Psoas muscle (tissue), 8 donors: ENCODE measurements at places on chromosomes 3 and 15. TPM values are rescaled to one million over a fixed set of nuclear protein-coding genes. Genes with fewer than 3 reads are reported as not detected.
A peak's percentile ranks its signal among the peaks of the same experiment; 100 is the strongest.

DNA sequence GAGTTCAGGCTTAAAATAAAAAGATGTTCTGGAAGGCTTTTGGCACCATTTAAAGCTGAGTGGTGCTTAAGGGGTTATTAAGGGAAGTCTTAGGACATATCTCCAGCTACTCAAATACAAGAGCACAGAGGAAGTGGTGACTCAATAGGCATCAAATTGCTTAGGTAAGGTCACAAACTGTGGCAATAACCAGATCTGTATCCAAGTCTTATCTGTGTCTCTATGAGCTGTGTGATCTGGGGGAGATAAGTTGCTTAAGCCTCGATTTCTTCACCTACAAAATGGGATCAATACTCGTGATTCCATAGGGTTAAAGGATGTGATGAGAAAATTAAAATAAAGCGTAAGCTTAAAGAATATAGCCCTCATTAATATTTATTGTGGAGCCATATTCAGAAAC, 7.6 kb downstream of the HDC start:
- DNase-seq: no peak

DNA sequence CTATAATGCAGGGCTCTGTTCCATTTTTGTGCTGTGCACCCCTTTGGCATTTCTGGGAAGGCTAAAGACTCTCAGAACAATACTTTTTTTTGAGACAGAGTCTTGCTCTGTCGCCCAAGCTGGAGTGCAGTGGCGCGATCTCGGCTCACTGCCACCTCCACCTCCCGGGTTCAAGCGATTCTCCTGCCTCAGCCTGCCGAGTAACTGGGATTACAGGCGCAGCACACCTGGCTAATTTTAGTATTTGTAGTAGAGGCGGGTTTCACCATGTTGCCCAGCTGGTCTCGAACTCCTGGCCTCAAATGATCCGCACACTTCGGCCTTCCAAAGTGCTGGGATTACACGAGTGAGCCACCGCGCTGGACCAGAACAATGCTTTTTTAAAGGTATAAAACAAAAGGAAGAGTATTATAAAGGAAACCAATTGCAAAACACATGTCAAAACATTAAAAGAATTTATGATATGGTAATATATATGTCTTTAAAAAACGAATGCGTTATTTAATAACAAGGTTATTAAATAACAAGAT, 999 bp downstream of the SQOR start:
- DNase-seq: no peak

DNA sequence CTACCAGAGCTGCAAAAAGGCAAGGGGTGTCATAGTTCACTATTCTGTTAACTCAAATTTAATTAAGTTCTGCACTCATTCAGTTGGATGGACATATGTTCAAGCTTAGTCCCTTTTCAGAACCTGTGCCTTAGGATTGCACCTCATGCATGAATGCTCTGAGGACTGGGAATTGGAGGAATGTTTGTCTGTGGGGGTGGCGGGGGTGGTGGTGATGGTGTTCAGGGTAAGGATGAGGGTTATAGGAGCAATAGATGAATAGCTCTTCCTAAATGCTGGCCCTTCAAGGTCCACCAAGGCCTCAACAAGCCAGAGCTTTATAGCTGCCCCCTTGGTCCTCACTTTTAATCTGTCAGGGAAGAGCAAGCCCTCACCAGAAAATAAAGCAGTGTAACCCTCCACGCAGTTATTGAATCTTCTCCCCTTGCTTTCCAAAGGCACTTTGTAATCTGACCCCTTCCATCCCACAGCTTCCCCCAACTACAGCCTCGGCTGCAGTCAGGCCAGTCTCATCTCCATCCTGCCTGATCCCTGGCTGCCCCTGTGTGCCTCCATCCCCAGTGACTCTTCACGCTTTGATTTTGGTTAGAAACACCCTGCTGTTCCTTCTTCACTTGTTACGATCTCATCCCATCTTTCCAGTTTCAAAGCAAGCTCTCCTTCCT, 221.6 kb upstream of the LMCD1 start:
- no peak for DNase-seq

DNA sequence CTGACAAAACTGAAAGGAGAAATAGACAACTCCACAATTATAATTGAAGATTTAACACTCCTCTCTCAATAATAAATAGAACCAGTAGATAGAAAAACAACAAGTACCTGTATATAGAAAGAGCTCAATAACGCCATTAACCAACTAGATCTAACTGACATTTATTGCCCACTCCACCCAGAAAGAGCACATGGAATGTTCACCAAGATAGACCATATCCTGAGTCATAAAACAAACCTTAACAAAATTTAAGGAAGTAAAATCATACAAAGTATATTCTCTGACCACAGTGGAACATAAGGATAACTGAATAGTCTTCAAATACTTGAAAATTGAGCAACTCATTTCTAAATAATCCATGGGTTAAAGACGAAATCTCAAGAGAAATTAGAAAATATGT, 25.1 kb downstream of the KBTBD12 start:
- DNase-seq: no peak

DPPA4 gene
- total RNA-seq: not detected

DNAH12 gene
- total RNA-seq: 0.34 TPM

GRCh38 chr3:16204751-16205150, 30.3 kb downstream of the GALNT15 start:
- DNase-seq: no peak

GRCh38 chr3:162390891-162391290, 894.3 kb downstream of the OTOL1 start:
- DNase-seq: no peak

ADAMTS7 gene
- 1.1 TPM for total RNA-seq

CTXN2 gene
- total RNA-seq: not detected

- DNase-seq: no peak
Measured at GRCh38 chr3:153277029-153277428, 115.0 kb downstream of the RAP2B start.

- no peak for DNase-seq
Measured at GRCh38 chr3:119642746-119643473, 17.5 kb downstream of the POPDC2 start.

DUOXA2 gene
- not detected for total RNA-seq

- DNase-seq: no peak
Measured at GRCh38 chr3:159899166-159899565, 89.5 kb upstream of the IL12A start.

- no peak for DNase-seq
Measured at GRCh38 chr15:67085237-67085817, 19.9 kb downstream of the SMAD3 start.

- no peak for DNase-seq
Measured at GRCh38 chr3:16816048-16816780, 68.5 kb upstream of the PLCL2 start.

DNA sequence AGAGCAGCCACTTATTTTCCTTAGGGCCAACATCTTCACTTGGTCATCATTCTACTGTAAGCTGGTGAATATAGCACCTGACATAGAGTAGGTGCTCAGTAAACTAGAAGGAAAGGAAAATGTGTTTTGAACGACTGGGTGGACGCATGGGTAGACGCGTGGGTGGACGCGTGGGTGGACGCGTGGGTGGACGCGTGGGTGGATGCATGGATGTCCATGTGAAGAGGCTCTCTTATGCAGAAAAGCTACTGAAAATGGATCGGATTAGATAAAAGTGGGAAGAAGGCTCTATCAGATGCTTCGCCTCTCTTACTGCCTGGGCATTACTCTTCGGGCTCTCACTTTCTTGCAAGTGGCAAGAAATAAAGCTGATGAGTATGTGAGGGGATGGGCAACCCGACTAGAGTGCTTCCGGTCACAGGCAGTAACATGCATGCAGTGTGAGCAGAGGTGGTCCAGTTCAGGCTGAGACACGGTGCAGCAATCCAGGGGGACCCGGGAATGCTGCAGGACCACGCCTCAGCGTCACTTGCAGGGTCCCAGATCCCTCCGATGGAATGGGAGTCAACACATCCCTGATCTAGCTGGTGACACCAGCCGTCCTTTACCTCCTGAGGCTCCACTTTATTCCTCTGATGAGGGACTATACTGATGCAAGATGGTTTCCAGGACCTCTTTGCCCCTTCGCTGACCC, 138.0 kb upstream of the MEF2A start:
- peak; percentile 26 for DNase-seq

- no peak for DNase-seq
Measured at GRCh38 chr15:99137111-99137546, 32.2 kb downstream of the SYNM start.

DOCK3 gene
- 0.87 TPM for total RNA-seq

GRCh38 chr3:178703268-178703975, 167.2 kb downstream of the KCNMB2 start:
- DNase-seq: no peak
